Astrocyte (in vitro differentiated cells and primary cell): ENCODE measurements at places on chromosomes 12 and 14.

DNA sequence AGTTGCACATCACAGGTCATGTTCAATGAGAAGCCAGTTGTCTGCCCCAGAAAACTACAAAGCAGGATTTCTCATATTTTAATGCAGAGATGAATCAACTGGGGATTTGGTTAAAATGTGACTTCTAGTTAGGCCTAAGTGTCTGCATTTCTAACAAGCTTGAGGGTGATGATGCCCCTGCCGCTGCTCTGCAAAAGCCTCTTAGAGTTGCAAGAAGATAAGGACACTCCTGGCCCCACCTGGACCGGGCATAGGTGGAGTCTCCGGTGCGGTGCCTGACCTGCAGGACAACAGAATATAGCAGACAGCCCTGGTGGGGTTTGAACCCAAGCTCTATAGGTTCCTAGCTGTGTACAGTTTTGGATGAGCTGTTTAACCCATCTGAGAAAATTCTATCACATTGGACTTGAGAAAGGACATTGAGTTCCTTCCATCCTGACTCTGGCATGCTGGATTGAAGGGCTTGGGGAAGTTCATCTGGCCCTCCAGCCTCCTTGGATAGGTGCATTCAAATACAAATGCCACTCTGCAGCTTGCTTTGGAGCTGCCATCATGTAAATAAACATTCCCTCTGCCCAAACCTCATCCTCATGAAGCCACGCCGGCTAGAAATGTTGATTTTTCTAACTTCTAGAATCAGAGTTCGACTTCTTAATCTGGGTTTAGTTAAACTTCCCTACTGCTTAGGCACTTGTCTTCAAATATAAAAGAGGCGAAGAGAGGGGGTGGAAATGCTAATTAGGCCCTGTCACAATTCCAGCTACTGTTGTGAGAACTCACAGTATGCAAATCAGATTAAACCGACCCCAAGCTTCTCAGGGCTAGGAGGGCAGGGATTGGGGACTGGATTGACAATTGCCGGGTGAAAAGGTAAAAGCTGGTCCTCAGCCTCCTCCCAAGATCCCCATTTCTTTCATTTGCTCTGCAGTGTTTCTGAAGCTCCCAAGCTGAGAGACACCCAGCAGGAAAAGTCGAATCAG, 1225.6 kb downstream of the VRK1 start:
- no peak for DNase-seq

DNA sequence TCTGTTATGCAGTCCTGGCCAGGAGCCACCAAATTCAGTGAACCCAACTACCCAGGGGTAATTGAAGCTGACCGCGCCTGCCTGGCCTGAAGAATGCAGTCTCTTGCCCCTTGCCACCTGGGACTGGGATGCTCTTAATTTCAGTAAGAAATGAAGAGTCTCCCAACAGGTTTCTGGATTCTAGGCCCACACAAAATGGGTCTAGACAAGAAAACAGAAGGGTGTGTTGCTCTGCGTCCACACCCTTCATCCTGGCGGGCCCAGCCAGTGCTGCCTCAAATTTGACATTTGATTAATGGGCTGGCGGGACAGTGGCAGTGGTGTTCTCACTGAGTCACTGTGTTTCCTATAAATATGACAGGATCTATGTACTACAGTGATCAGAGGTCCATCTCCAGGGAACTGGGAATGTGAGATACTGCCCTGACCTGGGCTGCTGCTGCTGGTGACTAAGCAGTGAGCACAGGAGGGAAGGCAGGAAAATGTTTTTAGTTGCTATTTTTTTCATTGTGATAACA, 6.5 kb downstream of the TMEM253 start:
- DNase-seq = peak; percentile 24

DNA sequence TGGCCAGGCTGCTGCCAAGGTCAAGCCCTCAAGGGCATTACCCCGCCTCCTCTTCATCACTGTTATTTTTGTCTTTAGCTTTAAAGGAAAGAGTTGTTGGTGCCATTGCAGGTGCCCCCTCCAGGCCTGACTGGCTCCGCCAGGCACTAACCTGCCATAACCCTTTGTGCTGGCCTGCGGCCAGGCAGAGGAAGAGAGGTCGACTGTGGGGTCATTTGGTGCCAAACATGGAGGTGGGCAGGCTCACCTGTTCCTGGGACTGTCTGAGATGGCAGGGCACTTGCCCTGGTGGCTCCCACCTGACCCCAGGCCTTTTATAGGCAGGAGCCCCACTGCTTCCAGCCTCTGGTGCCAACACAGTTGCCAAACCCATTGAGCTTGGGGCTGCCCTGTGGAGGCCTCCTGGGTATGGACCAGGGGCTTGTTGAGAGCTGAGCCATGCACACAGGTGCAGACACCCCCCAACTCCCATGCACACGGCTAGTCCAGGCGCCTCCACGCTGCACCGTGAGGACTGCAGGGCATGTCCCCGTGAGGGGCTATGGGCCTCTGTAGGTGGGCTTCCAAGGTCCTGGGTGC, 29.4 kb upstream of the PLD4 start:
- no peak for DNase-seq

GRCh38 chr12:52023976-52024688, 17.4 kb downstream of the TAMALIN start:
- DNase-seq = peak; percentile 18

GRCh38 chr12:21580748-21581516, 23.7 kb downstream of the GYS2 start:
- no peak for DNase-seq

DNA sequence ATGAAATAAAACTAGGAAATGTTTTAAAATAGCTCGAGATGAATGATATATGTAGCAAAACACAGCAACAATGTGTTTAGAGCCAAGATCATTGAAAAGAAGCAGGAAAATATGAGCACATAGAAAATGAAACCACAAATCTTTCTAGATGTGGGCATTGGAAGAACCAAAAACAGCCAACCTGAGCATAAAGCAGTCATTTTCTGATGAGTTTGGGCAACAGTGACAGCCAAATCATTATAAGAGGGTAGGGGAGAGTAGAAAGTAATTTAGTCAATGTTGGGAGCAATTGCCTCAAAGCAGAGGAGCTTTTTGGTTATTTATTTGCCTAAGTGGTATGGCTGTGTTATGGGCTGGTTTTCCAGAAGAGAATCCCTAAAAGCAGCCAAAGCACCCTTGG, 8.8 kb upstream of the BICDL1 start:
- no peak for DNase-seq

DNA sequence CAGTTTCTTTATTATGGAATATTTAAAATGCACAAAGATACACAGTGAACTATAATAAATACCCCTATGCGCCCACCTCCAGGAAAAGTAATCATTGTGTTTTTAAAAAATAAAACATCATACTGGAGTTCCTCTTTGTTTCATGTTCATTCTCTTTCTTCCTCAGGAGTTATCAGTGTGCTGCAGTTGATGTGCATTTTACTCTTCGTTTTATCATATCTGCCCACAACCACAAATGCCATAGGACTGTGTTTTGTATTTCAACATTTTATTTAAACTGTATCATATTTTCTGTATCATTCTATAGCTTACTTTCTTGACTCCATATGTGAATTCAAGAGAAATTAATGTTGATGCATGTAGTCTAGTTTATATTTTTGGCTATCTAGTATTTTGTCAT, 53.9 kb downstream of the TSHR start:
- no peak for DNase-seq

- peak; percentile 2 for DNase-seq
Observed at GRCh38 chr14:83300476-83301064, 1766.9 kb upstream of the SEL1L start.

DNA sequence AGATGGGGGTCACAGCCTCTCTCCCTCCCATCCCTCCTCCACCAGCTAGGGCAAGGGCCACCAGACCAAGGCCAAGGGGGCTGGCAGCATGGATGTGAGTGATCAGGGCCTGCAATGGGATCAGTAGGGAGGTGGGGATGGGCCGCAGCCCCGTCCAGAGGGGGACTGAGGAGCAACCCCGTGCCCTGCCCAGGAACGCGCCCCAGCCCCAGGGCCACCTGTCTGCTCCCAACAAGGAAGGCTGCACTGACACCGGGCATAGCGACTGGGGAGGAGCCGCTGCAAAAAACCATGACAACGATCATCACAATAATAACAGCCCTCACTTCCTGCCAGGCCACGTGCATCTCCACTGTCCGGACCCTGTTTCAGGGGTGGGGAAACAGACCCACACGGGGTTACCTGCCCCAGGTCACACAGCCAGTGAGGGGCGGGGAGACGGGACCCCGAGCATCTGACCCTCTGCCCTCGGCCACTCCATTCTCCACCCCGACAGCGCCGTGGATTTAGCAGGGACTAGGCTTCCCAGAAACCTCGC, 24.3 kb downstream of the NCOR2 start:
- DNase-seq = no peak

DNA sequence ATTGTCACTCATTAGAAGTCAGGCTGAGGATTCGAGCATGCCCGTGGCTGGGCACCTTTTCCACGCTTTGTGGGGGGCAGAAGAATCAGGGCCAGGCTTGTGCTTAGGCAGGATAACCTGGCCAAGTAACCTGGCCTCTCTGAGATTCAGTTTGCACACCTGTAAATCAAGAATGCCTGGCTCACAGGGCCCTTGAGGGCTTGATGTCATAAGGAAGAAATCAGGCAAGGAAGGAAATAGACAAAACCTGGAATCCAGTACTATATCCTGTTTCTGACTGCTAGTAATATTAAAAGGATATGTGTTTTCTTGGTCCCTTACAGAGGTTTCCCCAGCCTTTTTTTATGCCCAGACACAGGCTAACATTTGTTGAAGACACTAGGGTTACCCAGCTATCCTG, 91.9 kb downstream of the SAMD4A start:
- no peak for DNase-seq

DNA sequence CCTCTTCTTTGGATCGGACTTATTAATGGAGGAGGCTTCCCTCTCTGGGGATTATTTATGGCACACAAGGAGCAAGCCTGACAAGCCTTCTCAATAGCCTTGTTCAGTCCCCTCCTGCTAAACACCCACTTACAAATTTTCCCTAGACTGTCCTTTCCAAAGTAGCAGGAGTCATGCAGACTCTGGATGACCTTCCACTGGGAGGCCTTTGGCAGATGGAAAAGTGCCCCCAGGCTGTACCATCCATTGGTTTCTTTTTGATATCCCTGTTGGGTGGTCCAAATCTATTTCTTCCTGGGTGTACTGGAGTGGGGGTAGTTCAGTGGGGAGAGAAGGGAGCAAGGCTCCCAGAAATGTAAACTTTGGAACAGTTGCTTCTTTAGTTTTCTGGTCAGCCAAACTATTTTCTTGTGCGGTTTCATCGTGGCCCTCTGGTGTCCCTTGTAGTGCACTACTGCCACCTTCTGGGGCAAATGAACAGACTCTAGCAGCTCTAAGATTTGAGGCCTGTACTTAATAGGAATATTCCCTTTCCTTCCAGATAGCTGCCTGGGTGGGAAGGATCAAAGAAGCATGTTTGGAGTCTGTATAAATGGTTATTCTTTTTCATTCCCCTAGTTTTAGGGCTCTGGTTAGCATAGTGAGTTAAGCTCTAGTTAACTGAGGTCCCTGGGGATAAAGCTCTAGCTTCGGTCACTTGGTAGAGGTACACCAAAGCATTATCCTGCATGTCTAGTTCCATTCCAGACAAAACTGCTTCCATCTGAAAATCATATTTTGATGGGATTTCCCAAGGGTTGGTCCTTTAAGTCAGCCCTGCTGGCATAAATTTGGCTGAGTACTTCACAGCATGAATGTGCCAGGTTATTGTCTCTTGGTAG, 409.5 kb downstream of the SLC6A15 start:
- peak; percentile 16 for DNase-seq

DNA sequence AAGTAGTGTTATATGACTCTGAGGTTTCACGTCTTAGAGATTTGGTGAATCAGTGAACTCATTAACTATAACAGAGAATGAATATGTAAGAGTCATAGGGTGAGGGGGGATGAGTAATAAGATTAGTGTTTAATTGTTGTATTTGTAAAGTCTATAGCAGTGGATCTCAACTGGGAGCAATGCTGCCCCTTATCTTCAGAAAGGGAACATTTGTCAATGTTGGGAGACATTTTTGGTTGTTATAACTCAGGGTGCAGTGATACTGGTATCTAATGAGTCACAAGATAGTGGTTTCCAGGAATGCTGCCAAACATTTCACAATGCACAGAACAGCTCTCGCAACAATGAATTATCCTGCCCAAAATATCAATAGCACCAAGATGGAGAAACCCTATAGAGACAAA, 1193.7 kb downstream of the GALC start:
- peak; percentile 98 for DNase-seq

- DNase-seq = no peak
Observed at GRCh38 chr12:58034712-58035111, 93.3 kb downstream of the ATP23 start.

DNA sequence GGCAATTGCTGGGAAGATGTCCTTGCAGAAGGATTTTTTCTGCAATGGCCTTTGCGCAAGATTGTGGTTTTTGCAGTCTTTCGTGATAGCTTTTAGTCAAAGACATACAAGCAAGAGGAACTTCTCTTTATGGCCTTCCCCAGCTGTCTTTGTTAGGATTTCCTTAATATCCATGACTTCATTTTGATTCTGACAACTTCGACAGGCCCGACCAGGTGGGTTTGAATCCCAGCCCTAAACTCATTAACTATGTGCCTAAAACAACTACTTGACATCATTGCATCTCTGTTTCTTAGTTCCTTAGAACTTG, 13.3 kb upstream of the VRK1 start:
- DNase-seq = peak; percentile 26

DNA sequence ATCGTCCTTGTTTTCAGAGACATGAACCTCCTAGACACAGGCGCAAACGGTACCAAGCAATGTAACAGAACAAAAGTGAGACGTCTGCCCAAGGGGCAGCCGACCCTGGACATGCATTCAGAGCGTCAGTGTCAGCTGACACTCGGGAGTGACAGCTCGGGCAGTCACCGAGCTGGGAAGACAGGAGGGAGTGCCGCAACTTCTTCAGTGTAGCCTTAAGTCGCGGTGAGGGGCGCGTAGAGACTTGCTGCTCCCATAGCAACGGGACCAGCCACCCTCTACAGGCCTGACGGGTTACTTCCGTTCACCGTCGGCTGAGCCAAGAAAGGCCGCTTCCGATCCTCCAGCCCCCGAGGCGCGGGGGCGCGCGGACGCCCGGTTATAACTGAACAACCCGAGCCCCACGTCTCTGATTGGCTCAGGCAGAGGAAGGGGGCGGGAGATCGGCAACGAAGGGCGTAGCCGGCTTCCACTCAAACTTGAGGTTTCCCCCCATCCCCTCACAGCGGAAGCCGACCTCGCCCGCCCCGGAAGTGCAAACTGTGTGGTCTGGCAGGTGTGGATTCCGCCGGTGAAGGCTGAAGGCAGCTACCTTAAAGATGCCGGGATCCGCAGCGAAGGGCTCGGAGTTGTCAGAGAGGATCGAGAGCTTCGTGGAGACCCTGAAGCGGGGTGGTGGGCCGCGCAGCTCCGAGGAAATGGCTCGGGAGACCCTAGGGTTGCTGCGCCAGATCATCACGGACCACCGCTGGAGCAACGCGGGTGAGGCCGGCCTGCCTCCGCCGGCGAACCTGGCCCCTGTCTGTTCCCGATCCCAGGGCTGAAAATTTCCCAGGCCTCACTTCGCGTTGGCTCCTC, at the start of gene EIF2B2:
Gene EIF2B2, plus strand, starts transcription at position 530 of the 858 bp plus-strand sequence. Its CDS starts 70 bp downstream, at position 600.
- DNase-seq = peak; percentile 89

GRCh38 chr14:100442036-100442435, 118.9 kb downstream of the SLC25A47 start:
- DNase-seq = no peak

- peak; percentile 94 for DNase-seq
Observed at GRCh38 chr14:59028476-59029202, 159.8 kb upstream of the DAAM1 start.
